NCI-H1930 (cell line): ENCODE measurements at places on chromosomes 4 and X.

GRCh38 chr4:147821555-147821954, 89.7 kb downstream of the ARHGAP10 start:
- DNase-seq, result no peak

DNA sequence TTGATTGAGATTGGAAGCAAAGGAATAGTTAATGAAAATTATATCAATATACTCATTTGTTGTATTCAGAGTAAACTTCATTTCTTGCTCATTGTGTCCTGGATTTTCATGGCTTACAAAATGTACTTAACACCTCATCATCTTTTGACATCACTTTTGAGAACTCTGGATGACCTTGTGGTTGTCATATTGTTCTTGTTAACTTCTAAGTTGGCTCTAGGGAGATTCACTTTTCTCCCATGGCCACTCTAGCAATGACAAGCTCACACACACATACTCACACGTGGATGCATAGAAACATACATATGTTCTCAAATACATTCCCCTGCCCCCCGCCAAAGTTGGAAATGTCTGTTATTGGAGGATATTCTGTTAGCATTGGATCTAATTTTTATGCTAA, 15.3 kb downstream of the PHEX start:
- DNase-seq, result no peak

DNA sequence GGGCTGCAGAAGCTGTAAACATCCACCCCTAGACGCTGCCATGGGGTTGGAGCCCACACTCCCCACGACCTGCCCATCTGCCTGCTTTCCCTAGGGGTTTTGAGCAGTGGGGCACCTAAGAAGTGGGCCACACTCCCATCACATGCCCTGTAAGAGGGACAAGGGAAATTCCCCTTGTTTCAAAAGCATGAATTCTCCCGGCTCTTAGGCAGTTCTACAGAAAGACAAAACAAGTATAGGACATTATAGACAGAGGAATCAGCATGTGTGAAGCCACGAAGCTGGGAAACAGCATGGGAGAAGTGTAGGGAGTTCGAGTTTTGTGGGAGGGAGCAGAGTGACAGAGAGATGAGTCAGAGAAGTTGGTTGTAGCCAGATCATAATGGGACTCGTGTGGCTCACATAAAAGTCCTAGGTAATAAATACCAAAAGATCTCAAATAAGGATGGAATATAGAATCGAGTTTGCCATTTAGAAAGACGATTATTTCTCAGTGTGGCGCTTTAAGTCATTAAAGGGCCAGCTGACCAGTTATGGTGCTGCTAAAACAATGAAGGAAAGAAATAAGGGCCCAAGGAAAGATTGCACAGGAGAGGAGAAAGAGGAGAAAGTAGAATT, 23.9 kb downstream of the APOO start:
- no peak for DNase-seq

DNA sequence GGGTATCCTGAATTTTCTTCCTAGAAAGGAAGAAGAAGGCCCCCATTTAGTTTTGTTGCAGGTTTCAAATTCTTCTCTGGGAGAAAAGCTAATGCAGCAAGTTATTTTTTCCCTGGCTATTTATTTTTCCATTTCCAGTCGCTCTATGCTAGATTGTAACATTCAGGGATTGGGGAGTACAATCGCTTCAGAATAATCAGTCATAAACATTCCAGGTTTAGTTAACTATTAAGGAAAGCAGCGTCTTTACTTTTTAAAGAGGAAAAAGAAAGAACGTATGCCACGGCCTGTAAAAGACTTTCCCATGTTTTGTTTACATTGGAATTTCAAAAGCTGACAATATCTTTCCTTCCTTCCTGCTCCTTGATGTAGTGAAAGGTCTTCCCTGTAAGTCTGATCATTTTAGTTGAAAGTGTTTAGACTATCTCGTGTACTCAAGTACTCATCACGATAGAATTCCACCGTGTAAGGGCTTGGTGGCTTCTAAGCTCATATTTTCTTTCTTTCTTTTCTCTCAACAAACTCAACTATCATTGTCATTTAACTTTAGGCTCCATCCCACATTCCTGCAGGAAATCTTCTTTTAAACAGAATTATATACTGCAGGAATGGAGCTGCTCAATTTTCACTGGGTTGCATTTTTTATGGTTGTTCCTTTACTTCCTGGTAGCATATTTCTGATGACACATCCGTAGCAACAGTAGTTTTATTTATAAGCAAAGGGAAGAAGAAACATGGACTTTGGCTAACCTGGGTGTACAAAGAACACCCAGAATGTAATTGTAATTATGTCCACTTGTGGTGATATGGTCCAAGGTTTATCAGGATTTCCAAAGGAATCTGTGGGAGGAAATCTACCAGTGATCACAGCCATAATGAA, 213.1 kb upstream of the FAT1 start:
- DNase-seq, result no peak

GRCh38 chrX:130025256-130025655, 42.8 kb downstream of the BCORL1 start:
- no peak for DNase-seq

GRCh38 chr4:825063-825970, 612 bp downstream of the CPLX1 start:
- DNase-seq, result no peak

GRCh38 chr4:88353324-88353723, 25.3 kb upstream of the HERC6 start:
- DNase-seq, result no peak

DNA sequence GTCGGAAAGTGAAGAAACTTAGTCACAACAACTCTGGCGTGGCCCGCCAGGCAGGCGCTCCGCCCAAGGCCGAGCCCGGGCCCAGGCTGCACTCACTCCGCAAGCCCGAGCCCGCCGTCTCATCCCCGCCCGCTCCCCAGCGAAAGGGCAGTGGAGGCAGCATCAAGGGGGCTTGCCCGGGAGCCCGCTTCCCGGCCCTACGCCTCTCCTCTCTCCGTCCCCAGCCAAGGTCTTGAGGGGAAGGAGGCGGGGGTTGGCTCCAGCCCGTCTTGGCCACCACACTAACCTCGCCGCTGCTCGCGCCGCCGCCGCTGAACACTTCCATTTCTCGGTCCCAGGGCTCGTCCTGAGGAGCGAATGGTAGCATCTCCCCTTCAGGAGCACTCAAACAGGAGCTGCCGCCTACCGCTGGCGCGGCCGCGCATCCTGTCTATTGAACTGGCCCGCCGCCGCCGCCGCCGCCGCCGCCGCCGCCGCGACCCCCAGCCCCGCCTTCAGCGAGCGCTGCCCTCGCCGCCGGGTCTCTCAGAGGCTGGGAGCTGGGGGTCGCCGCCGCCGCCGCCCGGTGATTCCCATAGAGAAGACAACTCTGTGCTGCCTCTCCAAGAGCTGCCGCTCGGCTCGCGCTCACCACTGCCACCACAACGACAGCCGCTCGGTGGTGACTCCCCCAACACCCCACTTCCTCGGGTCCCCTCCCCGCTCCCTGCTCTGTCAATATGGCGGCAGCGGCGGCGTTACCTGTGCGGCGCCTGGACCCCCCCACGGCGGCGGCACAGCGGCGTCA, at the start of gene RPS6KA6:
Gene RPS6KA6, minus strand, starts transcription at position 667 of the 787 bp plus-strand sequence. Its CDS starts 300 bp downstream, at position 367.
- DNase-seq, result peak; percentile 0

DNA sequence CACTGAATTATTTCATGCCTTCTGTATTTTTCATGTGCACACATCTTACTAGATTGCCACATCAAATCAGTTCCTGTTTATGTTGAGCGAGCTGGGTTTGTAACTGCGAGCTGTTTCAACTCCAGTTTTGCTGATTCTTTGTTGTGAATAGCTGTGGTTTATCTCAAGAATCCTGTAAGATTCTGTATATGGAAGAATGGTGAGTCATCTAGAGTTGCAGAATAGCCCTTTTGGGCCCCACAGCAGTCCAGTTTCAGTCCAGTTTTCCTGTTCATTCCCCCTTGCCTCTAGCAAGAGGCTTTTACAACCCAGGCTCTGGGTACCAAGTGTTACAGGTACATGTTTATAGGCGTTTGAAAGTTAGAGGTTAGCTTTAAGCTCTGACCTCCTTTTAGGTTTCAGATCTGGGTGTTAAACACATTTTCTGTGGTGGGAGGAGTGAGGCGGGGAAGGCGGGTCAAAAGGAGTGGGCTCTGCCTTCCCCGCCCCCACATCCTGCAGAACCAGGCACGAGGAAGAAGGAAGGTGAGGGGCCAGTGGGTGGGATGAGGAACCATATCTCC, 32.7 kb downstream of the TBC1D14 start:
- DNase-seq, result no peak

DNA sequence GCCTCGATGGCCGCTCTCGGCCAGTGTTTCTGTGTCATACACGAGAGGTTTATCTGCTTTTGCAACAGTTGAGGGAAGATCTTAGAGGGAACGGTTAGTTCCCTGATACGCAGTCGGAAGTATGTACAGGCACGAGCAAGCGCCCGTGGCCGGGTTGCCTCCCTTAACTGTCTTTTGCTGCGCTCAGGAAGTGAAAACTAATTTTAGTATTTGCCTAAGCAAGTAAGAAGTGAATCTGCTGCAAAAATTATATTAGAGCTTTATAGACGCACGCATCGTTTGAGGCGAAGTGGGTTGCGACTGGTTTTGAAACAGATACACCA, 695 bp downstream of the MTM1 start:
- DNase-seq, result no peak

- DNase-seq, result no peak
These were observed 253.2 kb downstream of the TENM3 start for GRCh38 chr4:182496408-182496807.

GRCh38 chr4:66062921-66063320, 392.6 kb upstream of the EPHA5 start:
- no peak for DNase-seq

DNA sequence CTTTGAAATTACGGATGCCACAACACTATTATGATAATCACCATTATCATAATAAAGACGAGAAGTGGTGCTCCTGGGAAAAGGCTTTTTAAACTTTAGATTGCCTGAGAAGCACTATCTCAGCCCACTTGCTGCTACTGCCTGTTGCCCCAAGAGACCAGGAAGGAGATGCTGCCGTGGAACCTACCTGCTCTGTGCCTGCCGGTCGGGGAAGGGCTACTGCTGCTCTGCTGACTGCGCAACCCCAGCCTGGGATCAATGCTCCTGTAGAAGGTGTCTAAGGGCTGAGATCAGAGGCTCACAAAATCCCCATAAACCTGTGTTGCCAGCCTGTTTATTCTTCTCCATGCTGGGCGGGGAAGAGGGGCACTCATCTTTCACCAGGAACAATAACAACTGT, 145.3 kb upstream of the VCX3B start:
- no peak for DNase-seq

DNA sequence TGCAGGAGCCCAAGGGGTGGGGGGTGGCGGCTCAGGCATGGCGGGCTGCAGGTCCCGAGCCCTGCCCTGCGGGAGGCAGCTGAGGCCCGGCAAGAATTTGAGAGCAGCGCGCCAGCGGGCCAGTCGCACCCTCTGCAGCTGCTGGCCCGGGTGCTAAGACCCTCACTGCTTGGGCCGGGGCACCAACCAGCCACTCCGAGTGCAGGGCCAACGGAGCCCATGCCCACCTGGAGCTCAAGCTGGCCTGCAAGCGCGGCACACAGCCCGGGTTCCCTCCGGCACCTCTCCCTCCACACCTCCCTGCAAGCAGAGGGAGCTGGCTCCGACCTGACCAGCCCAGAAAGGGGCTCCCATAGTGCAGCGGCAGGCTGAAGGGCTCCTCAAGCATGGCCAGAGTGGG, 758.2 kb upstream of the INTU start:
- no peak for DNase-seq

GRCh38 chr4:107799669-107800450, 24.9 kb upstream of the SGMS2 start:
- no peak for DNase-seq

DNA sequence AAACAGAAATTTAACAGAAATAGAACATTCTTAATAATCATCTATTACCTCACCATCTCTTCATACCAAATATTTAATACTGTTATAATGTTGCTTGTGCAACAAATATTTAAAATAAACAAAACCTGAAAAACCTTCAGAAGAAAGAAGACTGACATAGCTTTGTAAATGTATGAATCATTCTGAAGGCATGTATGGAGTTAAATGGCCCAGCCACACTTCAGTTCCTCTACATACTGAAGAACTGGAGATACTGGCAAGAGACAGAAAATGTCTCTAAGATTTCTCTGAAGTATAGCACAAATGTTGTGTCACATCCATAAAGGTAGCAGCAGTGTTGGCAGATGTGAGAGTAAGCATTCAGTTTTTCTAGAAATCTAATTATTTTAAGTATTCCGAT, 275.3 kb upstream of the FGF13 start:
- no peak for DNase-seq

- no peak for DNase-seq
These were observed 36.1 kb upstream of the REPS2 start for GRCh38 chrX:16910376-16910775.

- DNase-seq, result no peak
These were observed 9.8 kb downstream of the GUCY1A1 start for GRCh38 chr4:155676430-155676825.

GRCh38 chrX:152896450-152896849, 1.4 kb upstream of the ZNF185 start:
- DNase-seq, result no peak

GRCh38 chrX:109487640-109488039, 5.8 kb upstream of the GUCY2F start:
- no peak for DNase-seq

DNA sequence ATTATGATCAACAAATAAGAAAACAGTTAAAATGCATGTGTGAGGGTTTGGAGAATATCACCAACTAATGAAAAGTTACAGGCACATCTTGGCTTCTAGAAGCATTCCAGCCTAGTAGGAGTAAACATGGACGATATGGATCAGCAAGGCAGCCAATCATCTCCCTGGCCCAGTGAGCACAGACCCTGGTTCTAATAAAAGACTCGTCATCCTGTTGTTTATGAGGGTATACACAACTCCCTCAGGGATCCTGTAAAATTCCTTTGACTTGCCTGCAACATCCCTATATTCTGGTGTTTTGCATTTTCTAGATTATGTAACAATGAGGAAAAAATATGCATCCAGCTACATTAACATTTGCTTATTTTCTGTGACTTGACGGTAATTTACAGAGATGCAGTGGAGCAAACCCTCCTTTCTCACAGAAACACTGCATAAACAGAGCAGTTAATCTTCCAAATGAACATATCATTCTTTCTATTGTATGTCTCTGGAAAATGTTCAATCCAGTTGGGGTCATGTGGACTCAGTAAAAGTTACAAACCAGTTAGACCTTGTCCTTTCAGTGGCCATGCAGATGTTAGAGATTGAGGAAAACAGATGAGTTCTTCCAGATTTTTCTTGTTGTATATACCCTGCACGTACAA, 88.9 kb upstream of the NDP start:
- no peak for DNase-seq

DNA sequence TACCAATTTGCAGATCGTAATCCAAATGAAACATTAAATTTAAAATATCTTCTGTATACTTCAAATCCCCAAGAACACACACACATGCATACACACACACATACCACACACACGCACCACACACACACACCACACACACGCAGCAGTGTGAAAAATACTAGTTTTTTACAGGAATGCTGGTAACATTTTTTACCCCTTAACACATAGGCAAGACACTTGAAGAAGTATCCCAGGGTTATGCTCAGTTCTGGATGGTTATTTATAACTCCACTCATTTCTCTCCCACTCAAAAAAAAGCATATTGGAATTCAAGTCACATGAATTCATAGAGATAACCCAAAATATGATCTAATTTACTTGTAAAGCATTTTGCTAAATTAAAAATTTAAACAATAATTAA, 325.5 kb upstream of the SLC7A11 start:
- no peak for DNase-seq

- no peak for DNase-seq
These were observed 62.3 kb downstream of the TMA16 start for GRCh38 chr4:163556650-163557391.

GRCh38 chr4:52750819-52751486, at the start of gene ERVMER34-1:
TSS of gene ERVMER34-1 (minus strand) at chr4:52751425. CDS start at chr4:52745520, 5,905 bp downstream.
- DNase-seq, result no peak
